ENCODE measurements at places on chromosomes 1 and 21.

GRCh38 chr1:156766298-156767100 lies 836 bp upstream of the PRCC start:
- no peak for DNase-seq

DNA sequence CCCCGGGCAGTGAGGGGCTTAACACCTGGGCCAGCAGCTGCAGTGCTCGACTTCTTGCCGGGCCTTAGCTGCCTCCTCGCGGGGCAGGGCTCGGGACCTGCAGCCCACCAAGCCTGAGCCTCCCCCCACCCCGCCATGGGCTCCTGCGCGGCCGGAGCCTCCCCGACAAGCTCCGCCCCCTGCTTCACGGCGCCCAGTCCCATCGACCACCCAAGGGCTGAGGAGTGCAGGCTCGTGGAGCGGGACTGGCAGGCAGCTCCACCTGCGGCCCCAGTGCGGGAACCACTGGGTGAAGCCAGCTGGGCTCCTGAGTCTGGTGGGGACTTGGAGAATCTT lies 67.8 kb upstream of the NR5A2 start:
- no peak for DNase-seq

DNA sequence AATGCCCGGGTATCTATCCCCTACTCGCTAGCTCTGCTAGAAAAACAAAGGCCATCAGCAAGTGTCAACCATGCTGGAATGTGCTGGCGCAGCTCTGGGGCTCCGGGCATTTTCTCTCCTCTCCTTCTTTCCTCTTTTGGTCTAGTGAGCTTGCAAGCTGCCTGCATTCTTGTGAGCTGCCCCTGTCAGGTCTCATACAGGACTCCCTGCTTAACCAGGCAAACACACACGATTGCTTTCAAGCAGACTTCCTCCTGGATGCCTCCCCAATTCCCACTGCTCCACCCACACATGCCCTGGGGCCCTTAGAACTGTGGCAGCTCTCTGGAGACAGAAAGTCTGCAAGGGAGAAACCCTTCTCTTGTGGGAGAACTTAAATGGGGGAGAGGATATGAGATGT lies 35.7 kb upstream of the SUCO start:
- DNase-seq = no peak

GRCh38 chr1:3375245-3375644 lies 79.2 kb upstream of the ARHGEF16 start:
- DNase-seq = no peak

- DNase-seq = no peak
Measured at GRCh38 chr1:156538711-156539440, 33.5 kb downstream of the IQGAP3 start.
